ENCODE measurements at places on chromosomes 7 and 10.

GRCh38 chr10:112956631-112957350 is 6.7 kb downstream of the TCF7L2 start:
- DNase-seq = no peak

- DNase-seq = no peak
Measured at GRCh38 chr7:37786741-37787569, 61.4 kb upstream of the NME8 start.

- no peak for DNase-seq
Measured at GRCh38 chr10:16592378-16592777, 70.7 kb upstream of the C1QL3 start.

GRCh38 chr7:28207486-28208158 is 27.0 kb upstream of the JAZF1 start:
- no peak for DNase-seq

- no peak for DNase-seq
Measured at GRCh38 chr7:127527561-127527960, 57.8 kb downstream of the GCC1 start.

- peak; percentile 18 for DNase-seq
Measured at GRCh38 chr10:45673074-45673648, 589 bp upstream of the ZFAND4 start.

DNA sequence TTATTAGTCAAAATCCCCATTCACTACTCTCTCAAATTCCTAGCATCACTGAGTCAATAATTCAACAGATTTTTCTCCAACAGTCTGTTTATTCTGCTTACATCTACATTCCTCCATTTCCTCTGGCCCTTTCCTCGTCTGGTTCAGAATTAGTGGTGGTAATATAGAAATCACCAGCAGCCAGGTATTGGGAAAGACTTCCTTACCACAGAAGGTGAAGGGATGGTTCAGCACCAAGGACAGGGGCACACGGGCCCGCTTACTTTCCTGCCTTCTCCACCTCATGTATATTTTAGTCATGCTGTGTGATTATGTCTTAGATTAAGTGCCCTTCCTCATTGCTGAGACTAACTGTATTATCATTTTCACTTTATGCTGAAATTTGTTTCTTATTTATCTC is 70.4 kb upstream of the APBB1IP start:
- DNase-seq = no peak

GRCh38 chr10:43000651-43001426 is 76.0 kb upstream of the RET start:
- no peak for DNase-seq

All from head of caudate nucleus (tissue), 42 donors.